Activated CD8-positive, alpha-beta T cell treated with anti-CD3 and anti-CD28 coated beads, Interleukin-2, amount 10 ng/mL, durations not matched to agents 7 days and 5 days (primary cell): ENCODE measurements at places on chromosomes 5 and 9. TPM values are rescaled to one million over a fixed set of nuclear protein-coding genes. Genes with fewer than 3 reads are reported as not detected.

The STPG3 gene
- not detected for total RNA-seq

- peaks cover 60% of the 10 kb centered on the region for H3K36me3 ChIP-seq
- DNase-seq: peak; percentile 70
- peak overlapping the region; percentile 4 for H3K4me3 ChIP-seq
- no peaks in the 10 kb centered on the region for H3K27me3 ChIP-seq
These were observed 21.0 kb downstream of the EXOC3 start for GRCh38 chr5:463952-464351.

DNA sequence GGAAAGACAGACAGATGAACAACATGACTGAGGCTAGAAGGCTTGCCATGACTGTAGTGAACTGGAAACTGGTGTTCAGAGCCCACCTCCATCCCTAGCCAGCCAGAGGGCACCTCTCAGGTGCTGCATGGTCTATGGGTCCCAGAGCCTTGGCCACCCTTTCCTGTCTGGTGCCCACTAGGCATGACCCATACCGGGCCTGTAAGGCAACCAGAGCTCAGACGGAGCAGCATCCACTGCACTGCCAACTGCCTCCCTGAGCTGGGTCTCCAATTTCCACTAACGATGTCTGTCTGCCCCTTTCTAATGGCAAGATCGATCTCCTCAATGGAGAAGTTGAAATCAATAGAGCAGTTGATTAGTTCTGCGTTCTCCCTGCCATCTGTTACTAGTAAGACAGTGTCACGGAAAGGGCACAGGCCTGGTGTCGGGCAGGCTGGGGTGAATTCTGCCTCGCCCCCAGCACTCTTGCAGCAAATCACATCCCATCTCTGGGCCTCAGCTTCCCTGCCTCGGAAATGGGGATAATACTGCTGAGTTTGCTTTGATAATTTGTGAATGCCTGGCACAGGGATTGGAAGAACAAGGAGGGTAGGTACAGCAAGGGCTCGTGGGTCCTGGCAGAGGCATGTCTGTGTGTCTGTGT is 172.3 kb upstream of the MVB12B start:
- H3K4me1 ChIP-seq: no peaks in the 10 kb centered on the region
- H3K27me3 ChIP-seq: peaks cover 4% of the 10 kb centered on the region
- H3K4me3 ChIP-seq: no peak overlapping the region
- H3K27ac ChIP-seq: no peak overlapping the region
- H3K36me3 ChIP-seq: no peaks in the 10 kb centered on the region
- DNase-seq: no peak

The RPS14 gene
- total RNA-seq: 2,046 TPM

DNA sequence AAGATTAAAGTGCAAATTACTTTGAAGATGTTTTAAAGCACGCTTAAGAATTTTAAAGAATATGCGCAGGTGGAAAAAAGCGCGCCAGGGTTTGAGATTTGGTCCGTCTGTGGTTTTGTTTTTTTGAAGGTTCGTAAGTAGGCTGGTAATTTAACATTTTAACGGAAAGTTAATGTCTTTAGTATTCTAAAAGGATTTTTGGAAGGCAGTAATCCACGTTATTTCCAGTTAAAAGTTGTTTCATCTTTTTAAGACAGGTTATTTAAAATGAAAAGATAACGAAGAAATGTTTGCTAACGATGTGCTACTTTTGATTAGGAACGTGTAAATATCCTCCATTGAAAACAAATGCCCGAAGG is 1.9 kb downstream of the DMRT1 start:
- H3K36me3 ChIP-seq: no peaks in the 10 kb centered on the region
- H3K27ac ChIP-seq: no peak overlapping the region
- peaks cover 57% of the 10 kb centered on the region for H3K27me3 ChIP-seq
- H3K4me1 ChIP-seq: peaks cover 4% of the 10 kb centered on the region
- no peak overlapping the region for H3K4me3 ChIP-seq
- no peak for DNase-seq

GRCh38 chr9:4073371-4073770 is 226.5 kb downstream of the GLIS3 start:
- H3K27ac ChIP-seq: no peak overlapping the region
- no peaks in the 10 kb centered on the region for H3K27me3 ChIP-seq
- no peaks in the 10 kb centered on the region for H3K36me3 ChIP-seq

The MCIDAS gene
- total RNA-seq: not detected

DNA sequence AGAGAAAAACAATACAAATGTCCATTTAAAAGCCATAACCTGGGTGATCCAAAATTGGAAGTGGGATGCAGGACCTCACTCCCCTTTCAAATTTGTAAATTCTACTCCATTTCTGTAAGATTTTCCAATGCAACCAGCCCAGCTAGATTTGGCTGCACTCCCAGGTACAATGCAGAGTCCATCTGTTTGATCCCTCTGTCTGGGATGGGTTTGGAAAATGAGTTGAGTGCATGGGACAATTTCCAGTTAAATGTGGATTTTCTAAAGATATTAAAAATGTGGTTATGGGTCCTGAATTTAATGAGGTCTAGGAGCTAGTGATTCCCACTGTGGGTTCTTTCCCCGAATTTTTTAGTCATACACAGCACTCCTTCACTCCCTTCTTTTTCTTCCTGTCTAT is 104.0 kb upstream of the ATP10B start:
- H3K27ac ChIP-seq: no peak overlapping the region

The ZNF883 gene
- total RNA-seq: 0.57 TPM

GRCh38 chr5:128825826-128826225 is 139.5 kb upstream of the SLC27A6 start:
- no peak overlapping the region for H3K27ac ChIP-seq
- H3K4me1 ChIP-seq: no peaks in the 10 kb centered on the region
- no peak overlapping the region for H3K4me3 ChIP-seq
- no peaks in the 10 kb centered on the region for H3K27me3 ChIP-seq
- DNase-seq: no peak
- no peaks in the 10 kb centered on the region for H3K36me3 ChIP-seq

DNA sequence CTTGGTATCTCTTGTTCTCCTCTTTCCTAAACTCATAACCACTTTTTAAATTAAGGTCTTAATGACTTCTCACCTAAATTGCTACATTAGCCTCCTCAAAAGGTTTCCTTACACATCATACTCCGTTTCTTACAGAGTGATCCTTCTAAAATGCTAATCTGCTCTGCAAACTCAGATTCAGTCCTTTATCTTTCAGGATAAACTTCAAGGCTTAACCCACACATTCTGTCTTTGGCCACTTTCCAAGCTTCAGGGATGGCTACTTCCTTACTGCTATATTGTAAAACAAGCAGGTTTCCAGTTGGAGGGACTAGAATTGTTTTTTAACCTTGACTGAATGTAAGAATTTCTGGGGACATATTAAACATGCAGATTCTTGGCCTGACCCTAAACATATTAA is 105.5 kb upstream of the CHD1 start:
- peak overlapping the region; percentile 81 for H3K4me3 ChIP-seq
- no peaks in the 10 kb centered on the region for H3K27me3 ChIP-seq
- peaks cover 67% of the 10 kb centered on the region for H3K4me1 ChIP-seq
- H3K27ac ChIP-seq: peak overlapping the region; percentile 76

GRCh38 chr5:167539747-167540146 is 751.7 kb upstream of the WWC1 start:
- H3K4me1 ChIP-seq: no peaks in the 10 kb centered on the region
- no peaks in the 10 kb centered on the region for H3K27me3 ChIP-seq
- H3K4me3 ChIP-seq: no peak overlapping the region
- no peak overlapping the region for H3K27ac ChIP-seq

GRCh38 chr5:38831909-38832308 is 13.9 kb upstream of the OSMR start:
- DNase-seq: no peak
- H3K36me3 ChIP-seq: no peaks in the 10 kb centered on the region
- peaks cover 4% of the 10 kb centered on the region for H3K4me1 ChIP-seq
- H3K27ac ChIP-seq: no peak overlapping the region
- peaks cover 31% of the 10 kb centered on the region for H3K27me3 ChIP-seq
- no peak overlapping the region for H3K4me3 ChIP-seq

- no peak for DNase-seq
- peaks cover 29% of the 10 kb centered on the region for H3K27me3 ChIP-seq
- H3K4me1 ChIP-seq: peaks cover 11% of the 10 kb centered on the region
These were observed 86.4 kb upstream of the IFNE start for GRCh38 chr9:21568484-21568883.

GRCh38 chr5:15371184-15371583 is 128.8 kb upstream of the FBXL7 start:
- no peaks in the 10 kb centered on the region for H3K36me3 ChIP-seq
- H3K4me1 ChIP-seq: no peaks in the 10 kb centered on the region
- H3K27me3 ChIP-seq: no peaks in the 10 kb centered on the region
- DNase-seq: no peak
- H3K4me3 ChIP-seq: no peak overlapping the region

- no peak for DNase-seq
- no peaks in the 10 kb centered on the region for H3K36me3 ChIP-seq
- H3K27me3 ChIP-seq: peaks cover 47% of the 10 kb centered on the region
- no peak overlapping the region for H3K27ac ChIP-seq
These were observed 1.2 kb downstream of the ZNF608 start for GRCh38 chr5:124745007-124745927.

GRCh38 chr9:2065704-2066103 is 50.6 kb downstream of the SMARCA2 start:
- H3K4me3 ChIP-seq: no peak overlapping the region
- H3K27me3 ChIP-seq: no peaks in the 10 kb centered on the region
- H3K27ac ChIP-seq: no peak overlapping the region
- no peak for DNase-seq
